Stomach (tissue), 19 donors: ENCODE measurements at places on chromosomes 7 and 10. TPM values are rescaled to one million over a fixed set of nuclear protein-coding genes. Genes with fewer than 3 reads are reported as not detected.

- no peak overlapping the region for H3K4me3 ChIP-seq
- H3K36me3 ChIP-seq, result peaks cover 3% of the 10 kb centered on the region
- H3K27ac ChIP-seq, result no peak overlapping the region
These were observed 31.8 kb downstream of the CRHR2 start for GRCh38 chr7:30650421-30650808.

DNA sequence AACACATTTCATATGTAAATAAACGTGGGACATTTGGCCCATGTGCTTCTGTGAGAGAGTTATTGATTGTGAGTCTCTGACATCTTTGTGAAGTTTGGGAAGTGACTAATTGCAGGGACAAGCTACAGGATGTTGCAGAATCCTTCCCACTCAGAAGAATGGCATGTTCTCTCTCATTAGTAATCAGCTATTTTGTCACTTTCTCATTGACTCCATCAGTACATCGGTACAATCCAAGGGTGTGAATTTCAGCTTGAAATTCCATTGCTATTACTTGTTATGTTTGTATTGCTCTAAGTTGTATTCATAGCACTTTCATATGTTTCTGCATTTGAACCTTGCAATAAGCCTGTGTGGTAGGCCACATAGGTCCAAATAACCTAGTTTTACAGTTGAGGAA, 100.0 kb upstream of the KCNMA1 start:
- no peak for DNase-seq
- H3K27ac ChIP-seq, result no peak overlapping the region
- H3K4me3 ChIP-seq, result no peak overlapping the region
- no peaks in the 10 kb centered on the region for H3K36me3 ChIP-seq
- H3K4me1 ChIP-seq, result no peaks in the 10 kb centered on the region

DNA sequence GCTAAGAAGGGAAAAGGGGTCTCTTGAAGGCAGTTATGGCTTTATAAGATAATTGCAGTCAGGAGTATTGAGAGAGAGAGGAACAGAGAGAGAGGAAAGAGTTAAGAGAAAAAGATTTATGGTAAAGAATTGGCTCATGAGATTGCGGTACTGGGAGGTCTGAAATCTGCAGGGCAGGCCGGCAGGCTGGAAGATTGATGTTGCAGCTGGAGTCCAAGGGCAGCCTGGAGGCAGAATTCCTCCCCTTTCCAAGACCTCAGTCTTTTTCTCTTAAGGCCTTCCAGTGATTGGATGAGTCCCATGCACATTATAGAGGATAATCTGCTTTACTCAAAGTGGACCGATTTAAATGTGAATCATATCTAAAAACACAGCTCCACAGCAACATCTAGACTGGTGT, 68.4 kb downstream of the HACD1 start:
- H3K27ac ChIP-seq, result no peak overlapping the region
- peaks cover 6% of the 10 kb centered on the region for H3K4me1 ChIP-seq
- H3K36me3 ChIP-seq, result no peaks in the 10 kb centered on the region
- H3K4me3 ChIP-seq, result no peak overlapping the region
- DNase-seq, result peak; percentile 68

DNA sequence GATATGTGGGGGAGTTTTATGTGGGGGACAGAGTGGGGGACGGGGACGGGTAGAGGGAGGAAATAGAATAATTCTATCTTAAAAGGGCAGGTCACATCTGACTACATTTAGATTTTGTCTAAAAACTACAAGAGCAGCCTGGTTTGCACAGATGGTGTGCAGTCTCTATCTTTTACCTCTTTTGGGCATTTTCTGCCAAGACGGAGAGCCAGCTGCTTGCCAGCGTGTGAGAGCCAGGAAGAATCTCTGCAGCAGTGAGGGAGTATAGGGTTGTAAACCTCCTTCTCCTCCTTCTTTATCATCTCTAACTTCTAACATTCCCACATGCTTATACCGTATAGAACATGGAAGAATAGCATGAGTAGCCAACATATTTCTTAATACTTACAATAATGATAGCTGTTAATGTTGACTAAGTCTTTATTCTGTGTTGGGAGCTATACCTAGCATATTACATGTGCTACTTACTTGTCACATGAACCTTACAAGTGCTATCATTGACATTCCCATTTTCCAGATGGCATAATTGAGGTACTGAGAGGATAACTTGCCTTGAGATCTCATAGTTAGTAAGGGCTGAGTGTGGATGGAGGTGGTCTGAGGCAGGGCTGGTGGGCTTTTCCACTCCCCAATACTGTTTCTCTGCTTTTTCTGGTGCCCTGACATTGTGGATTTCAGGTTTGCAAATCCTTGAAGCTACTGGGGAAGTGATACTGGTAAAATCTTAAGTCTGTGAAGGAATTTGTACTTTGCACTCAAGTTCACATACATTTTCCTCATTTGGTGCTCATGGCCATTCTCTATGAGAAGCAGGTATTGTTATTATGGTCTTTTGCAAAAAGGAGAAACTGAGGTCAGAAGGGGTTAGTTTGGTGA, 1.1 kb downstream of the ENTPD1 start:
- H3K4me3 ChIP-seq, result peak overlapping the region; percentile 37
- no peaks in the 10 kb centered on the region for H3K27me3 ChIP-seq
- H3K36me3 ChIP-seq, result no peaks in the 10 kb centered on the region
- peak overlapping the region; percentile 62 for H3K27ac ChIP-seq
- H3K4me1 ChIP-seq, result no peaks in the 10 kb centered on the region

DNA sequence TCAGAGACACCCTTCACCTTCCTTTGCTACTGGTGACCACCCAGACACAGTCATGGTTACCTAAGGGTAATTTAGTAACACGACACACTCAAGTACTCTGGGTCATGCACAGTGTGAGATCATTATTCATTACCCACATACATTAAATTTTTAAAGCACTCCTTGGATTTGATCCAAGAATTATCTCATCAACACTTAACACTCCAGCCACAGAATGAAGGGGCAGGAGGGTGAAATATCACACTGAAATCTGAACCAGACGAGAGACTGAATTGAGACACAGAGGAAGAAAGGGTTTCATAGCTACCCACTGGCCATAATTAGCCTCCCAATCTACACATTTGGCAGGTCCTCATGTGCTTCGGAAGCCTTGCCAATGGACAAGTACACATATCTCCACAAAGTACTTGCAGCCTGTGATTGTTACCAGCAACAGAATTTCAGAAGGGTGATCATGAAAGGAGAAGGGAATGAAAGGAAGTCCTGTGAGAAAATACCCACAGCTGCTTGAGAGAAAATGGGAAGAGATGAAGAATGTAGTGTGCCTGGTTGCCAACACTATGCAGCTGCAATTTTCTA, 189.3 kb downstream of the POLR1F start:
- H3K36me3 ChIP-seq, result no peaks in the 10 kb centered on the region
- no peaks in the 10 kb centered on the region for H3K27me3 ChIP-seq
- H3K4me1 ChIP-seq, result no peaks in the 10 kb centered on the region

Gene ZNF727
- total RNA-seq, result 8.4 TPM

Gene MSANTD7
- total RNA-seq, result 26.3 TPM

Gene FOXK1
- total RNA-seq, result 19.3 TPM
